Immature natural killer cell (primary cell): ENCODE measurements at places on chromosomes 6 and 20.

- no peak for DNase-seq
Observed at GRCh38 chr6:118886641-118887040, 7.3 kb upstream of the ASF1A start.

DNA sequence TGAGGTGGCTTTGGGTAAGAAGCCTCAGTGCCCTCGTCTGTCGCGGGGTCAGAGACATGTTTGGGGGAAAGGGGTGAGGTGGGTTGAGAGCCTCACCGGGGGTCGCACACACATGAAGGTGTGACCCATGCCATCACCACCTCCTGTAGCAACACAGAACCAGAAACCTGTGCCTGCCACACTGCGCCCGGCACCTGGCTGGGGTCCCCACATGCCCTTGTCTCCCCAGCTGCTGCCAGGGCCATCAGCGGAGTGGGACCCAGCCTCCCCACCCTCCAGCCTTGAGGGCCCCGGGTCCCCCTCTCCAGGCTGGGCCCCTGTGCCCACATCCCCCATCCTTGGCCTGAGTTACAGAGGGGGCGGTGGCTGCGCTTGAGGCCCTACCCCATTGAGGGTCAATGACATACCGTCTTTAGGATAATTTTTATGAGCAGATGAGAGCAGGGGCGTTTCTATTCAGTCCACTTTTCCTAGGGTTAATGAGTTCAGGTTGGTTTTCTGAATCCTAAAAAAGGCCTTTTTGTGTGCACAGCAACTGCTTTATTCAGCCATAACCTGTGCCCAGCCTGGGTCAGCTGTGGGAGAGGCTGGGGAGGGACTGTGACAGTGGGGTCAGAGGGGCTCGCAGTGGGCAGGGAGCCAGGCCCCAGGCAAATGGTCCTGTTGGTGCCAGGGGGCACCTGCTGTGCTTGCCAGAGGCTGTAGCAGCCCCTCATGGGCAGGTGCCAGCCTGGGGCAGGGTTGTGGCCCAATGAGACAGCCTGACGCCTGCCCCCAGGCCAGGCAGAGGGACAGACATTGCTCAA lies 19.4 kb downstream of the APCDD1L start:
- no peak for DNase-seq

GRCh38 chr6:74128536-74128935 lies 432.5 kb downstream of the CD109 start:
- DNase-seq, result no peak

DNA sequence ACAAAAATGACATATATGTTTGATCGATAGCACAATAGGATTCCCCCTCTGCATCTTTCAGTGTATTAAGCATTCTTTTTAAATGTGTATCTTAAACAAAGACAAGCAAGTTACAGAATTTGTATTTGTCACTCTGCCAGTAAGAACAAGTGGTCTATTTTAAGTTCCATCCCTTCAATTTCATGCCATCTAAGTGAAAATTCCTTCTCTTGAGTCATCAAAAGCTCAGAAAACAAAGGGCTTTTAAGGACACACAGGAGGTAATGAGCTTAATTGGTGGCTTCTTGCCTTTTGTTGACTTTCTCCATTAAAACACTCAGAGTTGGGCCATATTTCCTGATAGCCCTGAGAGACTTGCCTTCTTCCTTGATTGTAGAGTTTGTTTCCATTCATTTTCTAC lies 547.8 kb downstream of the TENT5A start:
- no peak for DNase-seq

- peak; percentile 85 for DNase-seq
Observed at GRCh38 chr6:90397929-90398674, 101.5 kb upstream of the BACH2 start.

DNA sequence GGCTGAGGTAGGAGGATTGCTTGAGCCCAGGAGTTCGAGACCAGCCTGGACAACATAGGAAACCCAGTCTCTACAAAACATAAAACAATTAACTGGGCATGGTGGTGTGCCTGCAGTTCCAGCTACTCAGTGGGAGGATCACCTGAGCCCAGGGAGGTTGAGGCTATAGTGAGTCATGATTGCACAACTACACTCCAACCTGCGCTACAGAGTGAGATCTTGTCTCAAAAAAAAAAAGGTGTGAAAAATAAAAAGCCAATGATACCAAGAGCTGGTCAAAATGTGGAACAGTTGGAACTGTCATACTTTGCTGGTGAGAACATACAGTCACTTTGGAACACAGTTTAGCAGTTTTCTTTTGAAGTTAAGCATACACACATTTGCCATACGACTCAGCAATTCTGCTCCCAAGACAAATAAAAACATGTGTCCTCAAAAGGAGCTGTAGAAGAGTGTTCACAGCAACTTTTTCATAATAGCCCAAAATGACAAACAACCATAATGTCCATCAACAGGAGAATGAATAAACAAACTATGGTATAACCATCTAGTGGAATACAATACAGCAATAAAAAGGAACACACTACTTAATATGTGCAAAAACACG lies 21.6 kb upstream of the FKBP5 start:
- DNase-seq, result peak; percentile 71

- DNase-seq, result no peak
Observed at GRCh38 chr6:111478064-111478476, 4.9 kb downstream of the REV3L start.

DNA sequence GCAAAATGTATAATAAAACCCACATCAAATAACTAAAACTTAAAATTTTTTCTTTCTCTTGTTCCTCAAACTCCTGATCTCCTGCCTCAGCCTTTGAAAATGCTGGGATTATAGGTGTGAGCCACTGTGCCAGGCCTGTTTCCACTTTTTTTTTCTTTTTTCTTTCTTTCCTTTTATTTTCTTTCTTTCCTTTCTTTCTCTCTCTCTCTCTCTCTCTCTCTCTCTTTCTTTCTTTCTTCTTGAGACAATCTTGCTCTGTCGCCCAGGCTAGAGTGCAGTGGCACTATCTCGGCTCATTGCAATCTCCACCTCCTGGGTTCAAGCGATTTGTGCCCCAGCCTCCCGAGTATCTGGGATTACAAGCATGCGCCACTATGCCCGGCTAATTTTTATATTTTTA lies 164.6 kb downstream of the OR2B2 start:
- no peak for DNase-seq

GRCh38 chr6:53301801-53302537 lies 46.8 kb downstream of the ELOVL5 start:
- DNase-seq, result no peak

- DNase-seq, result no peak
Observed at GRCh38 chr6:45783716-45784115, 231.9 kb downstream of the CLIC5 start.

DNA sequence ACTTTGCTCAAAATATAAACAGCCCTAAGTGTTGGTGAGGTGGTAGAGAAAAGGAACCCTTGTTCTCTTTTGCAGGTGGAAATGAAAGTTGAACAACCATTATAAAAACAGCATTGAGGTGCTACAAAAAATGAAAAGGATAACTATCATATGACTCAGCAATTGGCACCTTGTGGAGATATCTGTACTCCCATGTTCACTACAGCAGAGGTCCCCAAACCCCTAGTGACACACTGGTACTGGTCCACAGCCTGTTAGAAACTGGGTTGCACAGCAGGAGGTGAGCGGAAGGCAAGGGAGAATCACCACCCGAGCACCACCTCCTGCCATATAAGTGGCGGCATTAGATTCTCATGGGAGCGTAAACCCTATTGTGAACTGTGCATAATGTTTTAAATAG lies 267.4 kb upstream of the THEMIS start:
- DNase-seq, result no peak

GRCh38 chr6:156718647-156719394 lies 58.4 kb upstream of the ARID1B start:
- no peak for DNase-seq

DNA sequence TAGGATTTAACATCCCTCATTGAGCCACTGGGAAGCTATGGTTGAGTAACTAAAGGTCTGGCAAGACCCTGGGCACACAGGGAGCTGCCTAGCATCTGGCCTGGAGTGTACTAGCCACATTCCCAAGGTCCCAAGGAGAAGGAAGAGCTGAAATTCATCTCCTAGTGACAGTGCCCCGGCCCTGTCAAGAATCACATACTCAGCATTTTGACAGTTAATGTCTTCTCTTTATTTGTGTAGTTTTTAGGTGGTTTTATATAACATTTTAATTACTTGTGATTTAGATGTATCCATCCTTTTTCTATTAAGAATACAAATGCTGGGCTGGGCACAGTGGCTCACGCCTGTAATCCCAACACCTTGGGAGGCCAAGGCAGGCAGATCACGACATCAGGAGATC lies 40.4 kb downstream of the ALDH5A1 start:
- DNase-seq, result no peak

GRCh38 chr6:6193221-6193745 lies 127.2 kb downstream of the F13A1 start:
- DNase-seq, result no peak

DNA sequence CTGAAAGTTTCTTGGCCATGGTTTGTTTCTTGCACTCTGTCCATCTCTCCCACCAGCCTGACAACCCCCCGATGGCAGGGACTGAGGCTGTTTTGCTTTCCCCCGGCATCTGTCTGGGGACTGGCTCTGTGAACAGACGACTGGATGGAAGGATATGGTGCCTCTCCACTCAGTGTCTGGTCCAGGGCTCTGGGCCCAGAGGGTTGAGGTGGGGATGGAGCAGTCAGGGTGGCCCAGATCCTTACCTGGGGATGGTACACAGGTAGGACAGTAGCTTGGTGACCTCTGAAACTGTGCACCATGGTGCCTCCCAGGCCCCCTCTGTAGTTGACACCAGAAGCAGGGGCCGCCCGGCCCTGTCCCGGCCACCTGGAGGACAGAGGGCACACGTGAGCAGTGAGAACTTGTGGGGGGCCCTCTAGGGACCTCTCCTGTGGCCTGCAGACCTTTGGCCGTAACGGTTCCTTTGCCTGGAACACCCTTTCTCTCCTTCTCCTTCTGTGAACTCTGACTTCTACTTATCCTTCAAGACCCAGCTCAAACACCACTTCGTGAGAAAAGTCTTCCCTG lies 29.5 kb downstream of the KIAA1755 start:
- no peak for DNase-seq

- DNase-seq, result no peak
Observed at GRCh38 chr6:143516690-143517446, 5.3 kb upstream of the FUCA2 start.

DNA sequence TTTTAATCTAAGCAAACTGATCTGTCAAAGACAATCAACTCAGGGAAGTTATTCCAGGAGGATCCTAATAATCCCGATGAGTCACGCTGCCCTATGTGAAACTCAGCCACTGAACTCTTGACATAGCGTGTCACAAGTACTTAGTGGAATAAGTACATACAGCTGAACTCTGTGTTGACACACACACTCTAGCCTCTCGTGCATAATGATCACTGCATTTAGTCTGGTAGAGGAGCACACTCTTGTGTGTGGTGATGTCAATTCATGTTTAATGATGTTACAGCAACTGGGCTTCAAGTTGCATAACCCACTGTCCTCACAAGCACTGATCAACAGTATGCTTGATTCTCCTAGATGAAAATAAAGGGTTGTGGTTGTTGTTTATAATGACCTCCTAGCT lies 148.3 kb downstream of the HACE1 start:
- no peak for DNase-seq

- DNase-seq, result no peak
Observed at GRCh38 chr6:112690497-112691202, 343.5 kb downstream of the RFPL4B start.

- no peak for DNase-seq
Observed at GRCh38 chr20:62365814-62366369, 1.2 kb downstream of the LAMA5 start.

- DNase-seq, result no peak
Observed at GRCh38 chr6:73706971-73707370, 11.0 kb downstream of the CD109 start.

DNA sequence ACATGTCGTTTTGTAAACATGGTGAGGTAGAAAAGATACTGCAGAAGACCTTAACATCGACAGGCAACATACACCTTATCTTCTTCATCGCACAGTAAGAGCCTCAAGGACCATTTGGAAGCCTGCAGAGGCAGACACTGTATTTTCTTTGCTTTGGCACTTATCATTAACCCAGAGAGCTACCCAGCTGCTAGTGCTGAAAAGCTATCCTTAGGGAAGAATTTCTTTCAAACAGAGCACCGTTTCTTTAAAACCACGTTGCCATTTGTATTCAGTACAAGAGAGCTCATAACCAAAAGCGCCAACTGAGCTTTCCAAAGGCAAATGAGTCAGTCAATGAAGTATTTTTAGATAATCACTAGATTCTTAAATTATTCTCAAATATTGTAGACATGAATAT lies 306.6 kb downstream of the EPM2A start:
- DNase-seq, result no peak

GRCh38 chr6:83884523-83884922 lies 25.0 kb downstream of the CYB5R4 start:
- DNase-seq, result peak; percentile 35

DNA sequence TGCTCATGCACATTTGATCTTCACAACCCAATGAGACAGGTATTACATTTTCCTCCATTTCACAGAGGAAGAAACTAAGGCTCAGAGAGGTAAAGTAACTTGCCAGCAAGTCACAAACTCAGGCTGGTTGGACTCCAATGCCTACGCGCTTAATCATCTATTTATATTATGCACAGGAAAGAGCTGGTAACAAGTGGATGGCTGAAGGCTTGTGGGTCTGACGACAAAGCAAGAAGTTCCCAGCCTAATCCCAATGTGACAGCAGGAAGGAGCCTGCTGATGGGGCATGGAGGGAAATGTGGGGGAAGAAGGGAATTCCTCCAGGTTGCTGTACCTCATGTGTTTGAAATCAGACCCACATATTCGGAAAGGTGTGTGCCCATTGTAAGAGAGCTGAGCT lies 3.9 kb downstream of the CDH22 start:
- no peak for DNase-seq

GRCh38 chr20:49700411-49701185 lies 13.1 kb downstream of the B4GALT5 start:
- no peak for DNase-seq

GRCh38 chr6:136547336-136547735 lies 2.9 kb downstream of the MAP7 start:
- DNase-seq, result no peak

GRCh38 chr6:107495196-107495643 lies 5.3 kb downstream of the SOBP start:
- DNase-seq, result no peak

DNA sequence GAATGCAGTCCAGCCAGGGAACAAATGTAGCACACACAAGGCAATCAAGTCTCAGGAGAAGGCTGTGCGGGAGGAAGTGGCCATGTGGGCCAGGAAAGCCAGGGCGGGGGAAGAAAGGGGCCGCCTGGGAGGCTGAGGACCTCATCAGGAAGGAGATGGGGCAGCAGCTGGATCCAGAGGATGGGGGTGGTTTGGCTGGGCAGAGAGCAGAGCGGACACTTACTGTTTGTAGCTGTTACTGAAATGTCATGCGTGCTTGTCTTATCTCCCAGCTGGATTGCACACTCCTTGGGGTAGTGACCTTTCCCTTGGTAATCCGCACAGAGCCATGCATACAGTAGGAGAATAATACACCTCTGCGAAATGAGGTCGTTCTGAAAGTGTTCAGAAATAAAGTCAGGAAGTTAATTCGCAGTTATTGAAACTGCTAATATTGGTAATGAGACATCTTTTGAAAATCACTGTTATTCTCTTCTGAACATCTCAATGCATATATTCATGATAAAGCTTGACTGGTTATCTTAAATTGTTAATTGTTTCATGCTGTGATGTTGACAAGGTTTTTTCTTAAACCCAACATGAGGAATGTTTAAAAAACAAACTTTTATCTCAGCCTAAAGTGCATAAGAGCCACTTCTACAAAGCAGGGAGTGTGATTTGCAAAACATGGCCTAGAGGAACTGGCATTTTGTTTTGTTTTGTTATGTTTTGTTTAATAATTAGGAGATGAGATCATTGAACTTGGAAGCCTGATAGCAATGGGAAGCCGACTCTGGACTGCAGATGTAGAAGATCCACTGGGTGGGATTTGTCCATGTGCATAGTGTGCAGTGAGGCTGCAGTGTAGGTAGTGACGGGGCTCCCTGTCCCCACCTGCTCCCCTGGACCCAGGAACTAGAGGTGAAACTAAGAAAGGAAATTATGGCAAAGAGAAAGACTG lies 18.0 kb upstream of the MAP3K4 start:
- no peak for DNase-seq
